ENCODE measurements at places on chromosomes 2 and 18.

DNA sequence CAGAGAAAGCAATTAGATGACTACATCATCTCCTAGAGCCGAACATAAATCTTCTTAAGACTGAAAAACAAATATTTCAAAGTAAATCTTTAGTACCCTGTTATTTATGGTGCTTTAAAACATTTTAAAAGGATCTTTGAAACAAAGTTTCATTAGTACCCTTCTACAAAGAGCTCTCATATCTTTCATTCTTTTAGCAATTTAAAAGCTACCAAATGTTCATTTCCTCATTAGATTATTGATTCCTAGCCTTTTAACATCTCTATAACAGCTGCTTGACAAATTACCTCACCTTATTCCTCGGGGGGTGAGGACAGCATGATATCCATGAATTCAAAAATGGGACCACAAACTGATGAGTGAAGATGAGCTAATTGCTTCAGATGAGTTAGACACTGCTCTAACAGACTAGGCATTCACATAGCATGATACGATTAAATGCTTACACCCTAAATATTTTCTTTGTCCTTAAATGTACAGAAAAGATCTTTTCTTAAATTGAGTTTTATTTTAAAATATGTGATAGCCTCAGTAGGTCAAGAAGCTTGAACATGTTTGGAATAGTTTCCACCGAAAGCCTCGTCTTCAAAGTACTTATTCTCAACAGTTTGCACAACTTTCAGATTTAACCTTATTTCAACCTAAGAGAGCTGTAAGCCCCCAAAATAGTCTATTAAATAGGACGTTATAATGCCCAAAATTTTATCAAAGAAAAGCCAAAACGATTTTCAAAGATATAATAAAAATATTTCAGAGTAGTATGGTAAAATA, 2.1 kb downstream of the ATAD2B start:
- DNase-seq, result no peak

GRCh38 chr18:59006461-59007067, 133.1 kb upstream of the SEC11C start:
- no peak for DNase-seq

DNA sequence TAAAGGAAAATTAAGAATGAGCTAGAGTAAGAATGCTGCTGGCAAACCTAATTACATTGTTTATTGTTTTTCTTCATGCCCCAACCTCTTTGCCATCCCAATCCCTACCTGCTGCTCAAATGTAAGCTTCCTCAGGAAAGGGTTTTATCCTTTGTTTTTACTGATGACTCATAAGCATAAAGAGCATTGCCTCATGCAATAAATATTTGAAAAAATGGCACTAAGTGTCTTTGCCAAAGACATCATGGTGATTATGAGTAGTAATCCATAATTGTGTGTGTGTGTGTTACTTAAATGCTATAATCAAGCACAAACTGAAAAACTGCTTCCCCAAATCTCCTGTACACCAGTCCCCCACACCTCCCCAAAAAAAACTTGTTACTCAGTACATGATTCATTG, 53.4 kb downstream of the DNER start:
- no peak for DNase-seq

- no peak for DNase-seq
These were observed 44.9 kb upstream of the LONRF2 start for GRCh38 chr2:100367163-100367562.

- DNase-seq, result no peak
These were observed 119.5 kb upstream of the CYRIA start for GRCh38 chr2:16785149-16785548.

DNA sequence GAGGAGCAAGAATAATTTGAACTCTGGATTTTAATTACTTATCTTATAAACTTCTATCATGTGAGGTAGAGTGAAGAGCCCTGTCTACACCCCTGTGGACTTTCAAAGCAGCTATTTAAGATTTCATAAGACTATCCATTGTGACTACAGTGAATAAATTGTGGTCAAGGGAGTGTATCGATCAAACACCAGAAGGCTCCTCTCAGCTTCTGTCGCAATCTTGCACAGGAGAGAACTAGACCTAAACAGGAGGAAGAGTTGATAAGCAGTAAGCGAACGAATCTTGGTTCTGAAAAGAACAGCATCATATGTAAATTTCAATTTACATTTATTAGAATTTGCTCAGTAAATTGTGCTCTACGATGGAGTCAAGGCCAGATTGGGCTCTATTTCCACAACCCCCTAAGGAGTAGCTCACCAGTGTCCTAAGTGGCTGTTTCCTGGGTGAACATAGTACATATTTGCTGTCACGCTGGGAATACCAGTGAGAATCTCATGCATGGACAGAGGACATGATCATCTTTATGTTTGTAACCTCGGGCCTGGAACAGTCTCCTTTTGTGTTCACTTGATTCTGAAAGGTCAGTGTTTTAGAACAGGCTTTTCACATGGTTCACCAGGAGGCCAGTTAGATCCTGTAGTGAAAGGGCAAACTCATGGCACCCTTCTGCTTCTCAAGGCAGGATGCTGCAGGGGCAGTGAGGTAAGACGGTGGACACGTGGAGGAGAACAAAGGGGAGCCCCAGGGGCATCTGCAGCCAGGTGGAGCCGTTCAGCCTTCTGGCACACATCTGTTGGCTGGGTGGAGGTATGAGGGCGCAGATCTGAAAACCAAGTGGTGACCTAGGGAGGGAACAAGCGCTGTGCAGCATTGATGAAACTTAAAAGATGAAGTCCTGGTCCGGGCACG, 33.3 kb downstream of the NPAS2 start:
- DNase-seq, result no peak

- no peak for DNase-seq
These were observed 62.4 kb downstream of the TXNL1 start for GRCh38 chr18:56575819-56576663.

DNA sequence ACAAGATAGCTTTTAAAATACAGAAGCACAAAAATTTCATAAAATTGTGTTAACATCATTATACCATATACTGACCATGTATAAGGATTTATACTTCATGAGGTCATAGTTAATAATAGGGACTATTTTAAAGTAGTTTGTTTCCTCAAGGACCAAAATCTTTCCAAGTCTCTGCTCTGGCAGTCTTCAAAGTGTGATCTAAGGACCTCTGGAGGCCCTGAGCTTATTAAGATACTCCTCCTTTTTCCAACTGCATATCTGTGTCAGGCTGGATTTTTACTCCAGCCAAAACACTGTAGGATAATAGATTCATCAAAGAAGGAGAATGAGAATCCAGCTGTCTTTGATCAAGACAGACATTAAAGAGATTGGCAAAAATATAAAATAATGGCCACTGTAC, 1.7 kb upstream of the SCYGR2 start:
- no peak for DNase-seq

DNA sequence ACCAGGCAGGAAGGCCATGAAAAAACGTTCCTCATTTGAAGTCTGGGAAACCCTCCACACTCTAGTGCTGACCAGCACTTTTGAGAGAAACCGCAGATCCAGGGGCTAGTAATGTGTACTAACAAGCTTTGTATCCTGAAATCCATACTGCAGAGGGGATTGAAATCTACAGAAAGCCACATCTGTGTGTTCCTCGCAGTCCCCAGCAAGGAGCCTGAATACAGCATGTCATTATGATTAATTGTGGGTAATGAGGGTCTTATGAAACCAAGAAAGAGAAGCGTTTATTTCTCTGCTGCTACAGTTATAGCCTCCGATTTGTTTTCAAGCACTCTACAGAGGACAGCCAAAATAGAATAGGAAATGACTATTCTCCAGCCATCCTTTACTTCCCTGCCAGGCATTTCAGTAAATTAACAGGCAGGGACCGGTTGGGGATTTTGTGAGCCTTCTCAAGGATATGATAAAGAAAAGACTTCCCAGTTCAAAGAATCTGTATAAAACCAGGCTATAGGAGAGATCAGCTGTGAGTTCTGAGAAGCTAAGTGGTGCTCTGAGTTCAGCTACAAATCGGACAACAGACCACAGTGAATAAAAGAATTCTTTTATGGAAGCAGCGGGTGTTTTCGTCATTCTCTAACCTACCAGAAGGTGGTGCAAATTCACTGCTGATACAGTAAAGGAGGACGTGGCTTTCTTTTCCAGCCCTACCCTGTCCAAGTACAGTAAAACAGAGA, 133.4 kb downstream of the INSIG2 start:
- no peak for DNase-seq

GRCh38 chr2:225282858-225283710, 116.4 kb upstream of the NYAP2 start:
- DNase-seq, result no peak

- no peak for DNase-seq
These were observed 1618.9 kb upstream of the ZEB2 start for GRCh38 chr2:146138820-146139219.

GRCh38 chr2:233088972-233089345, 28.8 kb downstream of the INPP5D start:
- no peak for DNase-seq

DNA sequence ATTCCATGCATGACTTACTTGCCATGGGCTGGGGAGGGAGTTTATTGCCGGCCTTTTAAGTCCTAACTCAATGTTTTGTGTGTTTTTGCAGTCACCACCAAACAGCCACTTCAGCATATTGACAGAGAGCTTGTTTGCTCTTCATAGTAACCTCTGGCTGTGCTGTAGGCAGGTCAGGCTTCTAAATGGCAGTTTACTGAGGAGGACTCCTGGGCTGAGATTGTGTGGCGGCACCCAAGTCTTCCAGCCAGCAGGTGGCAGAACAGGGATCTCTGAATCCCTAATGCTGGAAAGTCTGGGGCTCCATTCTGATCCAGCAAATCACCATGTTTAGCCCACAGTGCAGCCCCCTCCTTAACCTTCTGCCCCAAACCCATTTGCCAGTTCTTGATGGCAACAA, 121.2 kb downstream of the CAPN13 start:
- no peak for DNase-seq

DNA sequence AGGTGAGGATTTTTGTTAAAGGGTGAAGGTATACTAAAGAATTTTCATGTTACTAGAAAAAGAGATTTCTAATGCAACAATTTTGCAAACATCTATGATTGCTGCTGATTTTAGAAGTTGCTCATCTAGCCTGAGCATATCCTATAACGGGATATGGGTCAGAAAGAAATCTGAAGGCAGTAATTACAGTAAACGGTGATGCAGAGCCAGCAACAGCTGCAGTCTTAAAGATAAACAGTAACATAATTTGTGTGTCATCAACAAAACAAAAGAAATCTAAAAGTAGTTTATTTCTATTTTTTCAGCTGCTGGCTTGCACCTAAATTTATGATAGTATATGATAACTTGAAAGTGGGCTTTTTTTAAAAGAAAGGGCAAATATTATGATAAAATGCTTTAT, 215.7 kb downstream of the SLC4A10 start:
- no peak for DNase-seq

DNA sequence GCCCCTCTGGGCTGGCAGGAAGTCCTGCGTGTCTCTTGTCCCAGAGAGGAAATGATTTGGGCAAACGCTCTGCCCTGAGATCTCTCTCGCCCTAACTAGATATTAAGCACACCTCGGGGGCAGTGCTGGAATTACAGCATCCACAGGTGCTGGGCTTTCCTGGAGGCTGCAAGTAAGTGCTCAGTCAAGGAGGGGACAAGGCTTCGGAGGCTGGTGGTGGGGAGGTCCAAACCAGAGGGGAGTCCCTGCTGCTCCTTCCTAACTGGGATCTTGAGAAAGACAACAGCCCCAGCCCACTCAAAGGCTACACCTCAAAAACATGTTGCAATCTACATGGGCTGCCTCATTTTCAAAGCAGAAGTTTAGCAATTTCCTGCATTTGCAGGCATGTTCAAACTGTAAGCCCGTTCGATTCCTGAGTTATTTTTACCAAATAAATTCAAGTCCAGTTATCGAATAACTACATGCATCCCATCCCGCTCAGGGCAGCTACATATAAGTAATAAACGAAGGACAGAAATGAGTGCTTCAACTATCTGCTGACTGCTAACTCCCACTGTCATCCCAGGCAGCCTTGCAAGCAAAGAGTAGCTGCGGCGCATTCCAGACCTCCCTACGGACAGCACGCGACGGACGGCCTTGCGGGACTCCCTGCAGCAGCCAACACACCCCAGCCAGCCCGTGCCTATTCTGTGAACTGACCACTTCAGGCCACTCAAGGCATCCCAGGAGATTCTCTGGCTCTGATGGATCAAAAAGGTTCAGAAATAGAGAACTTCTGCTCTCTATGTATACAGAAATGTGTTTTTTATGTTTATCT, 27.5 kb downstream of the ZNF516 start:
- DNase-seq, result no peak
